ENCODE measurements at places on chromosomes 5 and 9. TPM values are rescaled to one million over a fixed set of nuclear protein-coding genes. Genes with fewer than 3 reads are reported as not detected.

PIP5KL1 gene
- total RNA-seq = 0.77 TPM

SLC4A9 gene
- 0.20 TPM for total RNA-seq

FSTL4 gene
- total RNA-seq = 0.17 TPM

MRPS2 gene
- 36.4 TPM for total RNA-seq

DNA sequence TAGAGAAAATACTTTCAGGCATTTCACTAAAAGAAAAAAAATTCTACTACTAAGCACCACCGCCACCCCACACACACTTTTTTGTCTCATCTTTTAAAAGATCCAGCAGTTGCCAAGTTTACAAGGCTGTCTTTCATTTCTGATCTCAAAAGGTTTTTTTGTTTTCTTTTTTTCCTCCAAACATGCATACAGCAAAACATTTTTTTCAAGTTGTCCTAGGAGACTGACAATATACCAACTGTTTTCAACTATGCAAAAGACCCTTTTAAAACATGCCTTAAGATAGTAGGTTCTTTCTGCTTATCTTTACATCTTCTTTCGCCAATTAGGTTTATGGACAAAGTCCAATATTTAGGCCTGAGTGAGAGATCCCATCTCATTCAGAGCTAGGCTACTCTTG lies 65.2 kb downstream of the HMHB1 start:
- DNase-seq = no peak

- no peak for DNase-seq
Measured at GRCh38 chr5:128407944-128408343, 130.1 kb downstream of the FBN2 start.

DNA sequence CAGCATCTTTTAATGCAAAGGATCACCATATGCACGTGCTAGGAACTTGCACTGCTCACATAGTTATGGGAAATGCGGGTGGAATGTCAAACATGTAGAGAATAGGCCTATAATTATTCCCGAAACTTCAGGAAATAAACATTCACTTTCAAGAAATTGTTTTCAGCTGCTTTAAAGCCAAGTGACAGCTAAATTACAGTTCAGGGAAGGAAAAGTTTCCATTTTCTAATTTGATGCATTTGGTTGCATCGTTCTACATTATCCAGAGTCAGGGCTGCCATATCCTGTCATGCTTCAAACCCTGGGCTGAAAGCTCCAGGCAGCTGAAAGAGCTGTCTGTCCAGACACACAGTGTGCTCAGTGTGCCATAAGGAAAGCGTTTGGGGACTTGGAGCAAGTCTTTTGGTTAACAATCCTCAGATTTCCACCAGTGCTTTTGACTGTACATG lies 518.1 kb downstream of the CSNK1G3 start:
- no peak for DNase-seq

DNA sequence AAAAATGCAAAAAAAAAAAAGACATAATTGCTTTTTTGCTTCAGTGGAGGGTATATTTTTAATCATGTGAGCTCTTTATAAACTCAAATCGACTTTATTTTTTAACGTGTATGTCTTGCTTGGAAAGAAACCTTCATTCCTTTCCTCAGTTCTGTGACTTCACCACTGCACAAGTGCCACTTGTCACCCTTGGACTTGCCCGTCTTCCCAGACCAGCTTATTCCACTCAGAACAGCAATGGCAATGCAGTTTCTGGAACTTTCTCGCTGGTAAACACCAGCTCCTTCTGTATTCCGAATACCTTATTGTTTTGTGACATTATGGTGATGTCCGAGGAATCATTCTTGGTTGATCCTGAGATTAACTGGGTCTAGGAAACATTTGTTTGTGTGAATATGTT lies 440.5 kb upstream of the ADAMTS16 start:
- no peak for DNase-seq

DNA sequence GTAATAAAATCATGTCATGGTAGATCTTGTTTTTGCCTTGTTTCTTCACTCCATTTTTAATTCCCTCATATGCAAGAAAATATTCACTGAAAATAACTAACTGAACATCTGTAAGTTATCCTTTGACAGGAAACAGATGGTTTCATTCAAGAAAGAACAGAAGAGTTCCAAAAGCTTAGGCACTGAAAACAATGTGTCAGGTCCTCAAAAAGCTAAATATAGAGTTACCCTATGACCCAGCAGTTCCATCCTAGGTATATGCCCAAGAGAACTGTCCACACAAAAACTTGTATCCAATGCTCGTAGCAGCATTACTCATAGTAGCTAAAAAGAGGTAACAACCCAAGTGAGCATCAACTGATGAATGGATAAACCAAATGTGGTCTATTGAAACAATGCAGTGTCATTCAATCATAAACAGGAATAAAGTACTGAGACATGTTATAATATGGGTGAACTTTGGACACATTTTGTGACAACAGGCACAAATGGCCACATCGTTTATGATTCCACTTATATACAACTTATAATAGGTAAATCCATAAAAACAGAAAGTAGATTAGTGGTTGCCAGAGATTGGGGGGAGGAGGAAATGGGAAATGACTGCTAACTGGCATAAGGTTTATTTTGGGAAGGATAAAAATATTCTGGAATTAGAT lies 231.0 kb downstream of the FRMD3 start:
- DNase-seq = no peak

GRCh38 chr5:38582293-38582974 lies 26.0 kb upstream of the LIFR start:
- no peak for DNase-seq

GRCh38 chr5:78526049-78526525 lies 122.5 kb downstream of the LHFPL2 start:
- no peak for DNase-seq
